Foreskin keratinocyte (primary cell): ENCODE measurements at places on chromosomes 7 and 10. TPM values are rescaled to one million over a fixed set of nuclear protein-coding genes. Genes with fewer than 3 reads are reported as not detected.

Gene SORBS1
- 0.17 and 0.22 TPM in 2 replicates for polyA plus RNA-seq

GRCh38 chr10:69379800-69380199, 36.9 kb downstream of the TACR2 start:
- DNase-seq = no peak

DNA sequence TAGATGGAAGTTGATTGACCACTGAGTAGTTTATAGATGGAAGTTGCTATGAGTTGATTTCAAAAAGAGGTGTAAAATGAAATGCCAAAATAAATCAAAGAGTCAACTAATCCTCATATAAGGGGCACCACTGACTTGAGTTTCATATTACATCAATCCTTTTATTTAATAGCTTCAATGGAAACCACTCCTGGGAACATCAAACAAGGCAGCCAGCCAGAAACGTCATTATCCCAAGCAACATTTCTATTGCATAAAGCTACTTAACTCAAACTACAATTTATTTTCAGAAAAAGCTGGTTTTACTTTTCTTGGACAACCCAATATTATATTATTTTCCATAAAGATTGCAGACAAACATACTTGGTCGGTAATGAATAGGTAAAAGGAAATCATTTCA, 162.1 kb downstream of the TSPAN12 start:
- no peak for DNase-seq

- DNase-seq = no peak
These were observed 689 bp upstream of the SMARCD3 start for GRCh38 chr7:151249034-151249731.

- DNase-seq = no peak
These were observed 427.6 kb downstream of the PHTF2 start for GRCh38 chr7:78226059-78226719.

DNA sequence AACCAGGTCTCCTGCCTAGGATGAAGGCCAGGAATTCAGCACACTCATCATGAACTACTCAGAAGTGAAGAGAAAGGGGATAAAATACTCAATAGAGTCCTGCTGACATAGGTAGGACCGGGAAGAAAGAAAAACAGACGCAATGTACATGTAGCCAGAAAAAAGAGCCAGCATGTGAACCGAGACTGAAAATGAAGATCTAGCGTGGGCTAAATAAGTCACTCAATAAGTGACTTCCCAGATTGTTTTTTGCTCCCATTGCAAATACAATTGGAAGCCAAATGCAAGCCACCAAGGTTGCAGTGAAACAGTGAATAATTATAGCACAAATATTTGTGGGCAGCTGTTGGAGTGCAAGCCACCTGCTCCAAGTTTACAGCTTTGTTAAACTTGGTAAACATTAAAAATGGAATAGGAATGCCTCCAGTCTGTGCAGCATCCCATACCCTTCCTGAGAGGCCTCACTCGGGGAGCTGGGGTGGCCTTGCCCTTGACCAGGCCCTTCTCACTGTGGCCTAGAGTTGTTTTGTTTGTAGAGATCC, 34.7 kb upstream of the HPS1 start:
- no peak for DNase-seq

DNA sequence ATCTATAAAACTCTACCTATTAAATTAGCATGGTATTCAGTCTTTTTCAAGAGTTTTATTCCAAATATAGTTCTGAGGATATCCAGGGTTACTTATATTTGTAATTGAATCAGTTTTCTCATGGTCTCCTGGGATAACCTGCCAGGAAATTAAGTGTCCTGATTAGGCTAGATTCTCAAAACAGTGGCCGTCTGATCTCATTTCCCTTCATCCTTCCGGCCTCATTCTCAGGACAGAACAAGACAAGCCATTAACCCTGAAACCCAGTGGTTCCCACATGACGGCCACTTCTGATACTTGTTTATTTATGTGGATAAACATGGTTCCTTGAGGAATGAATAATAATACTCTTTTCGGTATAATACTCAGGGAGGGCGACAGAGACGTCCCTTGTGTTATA, 417.6 kb upstream of the POT1 start:
- no peak for DNase-seq

Gene OR9A4
- not detected in 2 replicates for polyA plus RNA-seq

DNA sequence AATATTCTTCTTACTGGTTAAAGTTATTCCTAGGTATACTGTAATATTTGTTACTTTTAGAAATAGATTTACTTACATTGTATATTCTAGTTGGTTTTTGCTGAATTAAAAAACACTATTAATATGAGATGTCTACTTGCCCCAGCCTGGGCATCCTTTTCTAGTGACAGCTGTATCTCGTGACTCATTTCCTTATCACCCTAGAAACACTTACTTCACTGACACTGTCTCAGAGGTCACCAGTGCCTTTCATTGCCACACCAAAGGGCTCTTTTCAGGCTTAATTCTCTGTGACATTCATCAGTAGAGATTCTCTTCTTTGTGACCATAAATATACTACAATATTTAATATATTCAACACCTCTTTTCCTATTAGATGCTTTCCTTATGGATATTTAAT, 194.7 kb downstream of the GALNT17 start:
- no peak for DNase-seq

Gene CUTC
- 19.9 and 20.4 TPM in 2 replicates for polyA plus RNA-seq

DNA sequence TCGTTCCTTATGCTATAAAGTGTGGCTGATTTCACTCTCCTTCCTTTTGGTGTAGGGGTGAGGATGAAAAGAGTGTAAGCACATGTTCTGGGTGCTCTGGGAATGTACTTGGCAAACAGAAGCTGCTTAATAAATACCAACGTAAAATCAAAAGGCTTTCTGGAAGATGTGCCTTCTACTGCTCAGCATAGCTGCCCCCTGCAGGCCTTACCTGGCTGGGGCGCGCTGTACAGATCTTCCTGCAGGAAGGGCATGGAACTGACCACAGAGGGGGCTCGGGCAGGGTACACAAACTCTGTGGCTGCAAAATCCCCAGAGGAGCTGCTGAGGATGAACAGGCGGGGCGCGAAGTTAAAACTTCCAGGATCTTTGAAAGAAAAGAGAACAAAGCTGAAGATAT, 169.4 kb downstream of the SVIL start:
- no peak for DNase-seq

DNA sequence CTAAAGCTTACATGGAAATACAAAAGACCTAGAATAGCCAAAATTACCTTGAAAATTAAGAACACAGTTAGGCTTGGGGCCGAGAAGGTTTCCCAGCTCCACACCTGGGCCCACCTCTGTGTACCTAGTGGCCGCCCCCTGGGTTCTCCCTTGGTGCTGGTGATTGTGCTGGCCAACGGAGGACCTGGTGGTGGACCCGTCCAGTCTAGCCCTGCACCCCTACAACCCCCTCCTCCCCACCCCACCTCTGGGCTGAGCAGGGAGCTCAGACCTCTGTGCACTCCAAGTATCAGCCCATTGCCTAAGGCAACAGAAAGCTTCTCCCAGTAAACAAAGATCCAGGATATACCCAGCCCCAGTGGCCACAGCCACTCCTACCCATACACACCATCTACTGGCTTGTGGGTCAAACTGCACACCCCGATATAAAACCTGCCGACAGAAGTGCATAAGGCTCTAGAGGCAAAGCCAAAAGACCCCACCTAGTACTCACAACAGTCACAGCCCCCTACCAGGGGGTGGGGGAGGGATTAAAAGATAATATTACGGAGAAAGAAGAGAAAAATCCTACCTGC, 105.0 kb upstream of the DIP2C start:
- DNase-seq = no peak

- no peak for DNase-seq
These were observed 38.5 kb downstream of the MCMBP start for GRCh38 chr10:119834188-119834587.

DNA sequence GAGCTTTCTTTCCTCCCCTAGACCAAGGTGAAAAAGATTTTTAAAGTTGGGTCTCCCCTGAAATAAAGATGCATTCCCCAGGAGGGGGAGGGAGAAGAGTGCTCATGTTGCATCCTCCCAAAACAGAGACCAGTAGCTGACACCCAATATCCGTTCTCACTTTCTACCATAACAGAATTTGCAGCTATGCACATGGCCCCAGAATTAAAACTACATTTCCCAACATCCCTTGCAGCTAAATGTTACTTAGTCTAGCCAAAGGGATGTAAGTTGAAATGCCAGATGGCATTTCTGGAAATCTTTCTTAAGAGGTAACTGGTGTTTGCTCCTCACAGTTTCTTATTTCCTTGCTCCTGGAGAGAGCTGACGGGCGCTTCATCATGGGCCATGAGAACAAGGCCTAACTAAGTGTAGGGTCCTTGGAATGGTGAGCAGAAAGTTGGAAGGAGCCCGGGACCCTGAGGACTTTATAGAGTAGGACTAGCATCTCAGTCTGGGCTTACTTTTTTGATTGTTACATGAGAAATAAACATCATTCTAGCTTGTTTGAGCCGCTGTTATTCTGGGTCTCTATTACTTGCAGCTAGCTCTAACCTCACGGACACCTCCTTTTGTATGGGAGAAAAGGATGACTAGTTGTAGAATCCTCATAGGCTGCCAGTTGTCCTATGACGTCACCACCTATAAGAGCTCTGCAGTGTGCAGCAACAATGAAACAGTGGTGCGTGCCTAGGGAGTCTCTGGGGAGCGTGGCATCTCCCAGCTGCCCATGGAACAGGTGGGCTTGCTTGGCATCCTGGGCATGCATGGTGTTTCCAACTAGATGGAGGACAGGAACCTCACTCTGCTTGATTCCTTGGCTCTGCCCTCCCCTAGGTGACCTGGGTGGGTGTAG, 46.1 kb upstream of the EXOC6 start:
- no peak for DNase-seq

Gene HKDC1
- 0.50 and 0.91 TPM in 2 replicates for polyA plus RNA-seq

GRCh38 chr7:154837622-154838021, 165.3 kb downstream of the PAXIP1 start:
- DNase-seq = no peak

Gene TFR2
- polyA plus RNA-seq = 0.57 and 0.70 TPM in 2 replicates

DNA sequence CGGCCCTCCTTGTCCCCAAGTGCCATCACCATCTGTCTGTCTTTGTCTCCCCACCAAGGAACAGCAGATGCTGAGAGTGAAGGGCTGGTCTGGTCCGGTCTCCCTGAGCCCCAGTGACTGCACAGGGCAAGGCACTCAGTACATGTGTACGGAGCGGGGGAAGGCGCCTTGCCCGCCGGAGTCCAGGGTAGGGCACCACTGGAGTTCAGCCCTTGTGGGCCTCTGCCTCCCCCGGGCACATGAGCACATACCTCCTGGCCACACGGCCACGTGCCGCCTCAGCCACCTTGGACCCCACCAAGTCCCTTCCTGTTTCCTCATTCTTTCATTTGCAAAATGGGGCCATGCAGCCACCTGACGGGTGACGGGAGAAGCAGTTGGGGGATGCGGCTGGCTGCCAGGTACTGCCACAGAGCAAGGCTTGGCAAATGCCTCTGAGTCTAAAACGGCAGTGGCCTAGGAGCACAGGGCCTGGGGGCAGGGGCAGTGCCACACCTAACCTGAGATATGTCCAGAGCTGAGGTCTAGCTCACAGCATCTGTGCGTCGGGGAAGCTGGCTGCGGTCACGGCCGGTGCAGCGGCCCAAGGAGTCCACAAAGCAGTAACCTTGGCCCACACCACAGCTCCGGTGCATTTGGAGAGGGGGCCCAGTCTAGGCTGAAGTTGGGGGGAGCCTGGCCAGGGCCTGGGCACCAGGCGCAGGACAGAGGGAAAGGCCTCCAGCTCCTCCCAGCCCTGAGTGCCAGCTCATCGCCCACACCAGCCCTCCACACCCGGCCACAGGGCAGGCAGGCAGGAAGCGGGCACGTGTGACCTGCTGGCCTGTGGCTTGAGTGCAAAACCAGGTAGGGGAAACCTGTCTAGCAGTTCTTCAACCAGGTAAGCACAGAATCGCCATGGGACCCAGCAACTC, 5.2 kb downstream of the ADAP1 start:
- DNase-seq = no peak

Gene MORN4
- polyA plus RNA-seq = 8.9 and 11.3 TPM in 2 replicates

Gene SHTN1
- polyA plus RNA-seq = 8.1 and 8.3 TPM in 2 replicates

Gene VCL
- polyA plus RNA-seq = 31.8 and 38.5 TPM in 2 replicates

Gene AQP1
- polyA plus RNA-seq = 0.02 and 0.09 TPM in 2 replicates

Gene PPP1R17
- polyA plus RNA-seq = not detected in 2 replicates

Gene SMIM30
- 68.9 and 73.8 TPM in 2 replicates for polyA plus RNA-seq

DNA sequence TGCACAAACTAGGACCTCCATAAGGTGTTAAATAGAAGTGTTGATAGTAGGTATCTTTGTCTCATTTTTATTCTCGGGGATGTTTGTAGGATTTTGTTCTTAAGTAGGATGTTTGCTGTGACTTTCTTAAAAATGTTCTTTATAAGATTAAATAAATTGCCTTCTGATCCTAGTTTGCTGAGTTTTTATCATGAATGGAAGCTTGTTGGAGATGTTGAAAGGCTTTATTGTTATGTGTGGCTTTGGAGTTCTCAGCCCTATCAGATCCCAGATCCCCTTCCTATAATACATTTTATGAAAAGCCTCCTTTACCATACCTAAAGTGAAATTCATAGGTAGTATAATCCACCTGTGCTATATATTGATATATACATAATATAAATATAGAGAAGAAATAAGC, 40.1 kb downstream of the NHLRC2 start:
- no peak for DNase-seq
